ENCODE measurements at places on chromosomes 5 and 9.

DNA sequence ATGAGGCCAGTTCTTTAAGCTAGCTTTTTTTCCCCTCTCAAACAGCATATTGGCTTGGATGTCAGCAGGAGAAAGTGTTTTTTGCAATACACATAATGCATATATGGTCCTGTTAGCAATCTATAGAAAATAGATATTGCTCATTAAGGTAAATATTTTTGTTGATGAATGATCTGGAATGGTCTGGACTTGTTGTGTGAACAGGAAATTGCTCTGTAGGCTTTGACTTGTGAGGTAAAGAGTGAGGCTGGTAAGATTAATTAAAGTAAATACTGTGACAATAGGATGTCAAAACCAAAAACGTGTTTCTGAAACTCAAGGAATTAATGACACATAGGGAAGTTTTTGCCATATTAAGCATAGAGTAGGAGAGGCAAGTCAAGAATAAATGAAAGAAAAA is 176.0 kb downstream of the TRIO start:
- DNase-seq, result no peak

- DNase-seq, result no peak
Observed at GRCh38 chr9:108885643-108886348, 23.7 kb downstream of the ACTL7A start.

DNA sequence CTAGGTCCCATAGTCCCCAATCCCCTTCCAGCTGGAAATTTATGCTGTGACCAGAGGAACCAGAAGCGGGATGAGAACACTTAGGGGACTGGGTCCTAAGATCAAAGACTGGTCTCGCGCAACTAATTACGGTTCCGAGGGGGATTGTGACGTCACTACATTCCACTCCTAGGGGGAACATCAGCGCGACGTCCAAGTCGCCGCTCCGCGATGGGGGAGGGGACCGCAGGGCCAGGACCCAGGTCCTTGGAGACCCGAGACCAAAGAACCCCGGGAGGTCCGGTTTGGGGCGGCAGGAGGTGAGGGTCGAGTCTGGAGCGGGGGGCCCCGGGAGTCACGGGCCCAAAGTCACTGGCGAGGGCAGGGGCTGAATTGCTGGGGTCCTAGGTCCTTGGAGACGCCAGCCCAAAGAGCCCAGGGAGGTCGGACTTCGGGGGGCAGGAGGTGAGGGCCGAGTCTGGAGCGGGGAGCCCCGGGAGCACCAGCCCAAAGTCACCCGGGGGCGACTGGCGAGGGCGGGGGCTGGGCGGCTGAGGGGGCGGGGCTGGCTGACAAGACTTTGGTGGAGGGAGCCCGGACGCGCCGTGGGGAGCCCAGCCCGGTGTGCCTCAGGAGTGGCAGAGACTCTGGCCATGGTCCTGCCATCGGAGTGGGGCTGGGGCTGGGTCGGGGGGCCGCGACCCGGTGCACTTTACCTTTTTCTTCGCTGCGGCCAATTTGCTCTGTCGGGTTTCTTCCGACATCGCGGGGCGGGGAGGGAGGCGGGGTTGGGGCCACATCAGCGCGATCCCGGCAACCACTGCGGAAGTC is at the start of gene GOLGA2:
Gene GOLGA2, minus strand, starts transcription at position 810 of the 810 bp plus-strand sequence. Its CDS starts 31 bp downstream, at position 779.
- DNase-seq, result no peak

DNA sequence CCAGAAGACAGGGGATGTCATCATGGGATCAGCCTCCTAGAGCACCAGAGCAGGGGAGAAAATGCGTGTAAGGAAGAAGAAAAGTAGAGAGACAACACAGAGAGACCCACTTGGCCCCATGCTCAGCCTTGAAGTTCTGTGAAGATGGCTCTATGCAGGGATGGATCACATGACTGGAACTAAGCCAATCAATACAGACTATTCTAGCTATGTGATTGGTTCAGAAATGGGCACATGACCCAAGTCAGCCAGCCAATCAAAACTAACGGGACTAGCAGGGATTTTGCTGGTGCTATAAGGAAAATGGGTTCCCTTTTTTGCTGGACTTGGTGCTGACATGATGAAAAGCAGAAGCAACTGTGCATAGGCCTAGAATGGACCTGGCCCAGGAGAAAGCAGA is 173.0 kb upstream of the TBC1D2 start:
- no peak for DNase-seq

- no peak for DNase-seq
Observed at GRCh38 chr9:127979333-127980059, 1.3 kb downstream of the EEIG1 start.

DNA sequence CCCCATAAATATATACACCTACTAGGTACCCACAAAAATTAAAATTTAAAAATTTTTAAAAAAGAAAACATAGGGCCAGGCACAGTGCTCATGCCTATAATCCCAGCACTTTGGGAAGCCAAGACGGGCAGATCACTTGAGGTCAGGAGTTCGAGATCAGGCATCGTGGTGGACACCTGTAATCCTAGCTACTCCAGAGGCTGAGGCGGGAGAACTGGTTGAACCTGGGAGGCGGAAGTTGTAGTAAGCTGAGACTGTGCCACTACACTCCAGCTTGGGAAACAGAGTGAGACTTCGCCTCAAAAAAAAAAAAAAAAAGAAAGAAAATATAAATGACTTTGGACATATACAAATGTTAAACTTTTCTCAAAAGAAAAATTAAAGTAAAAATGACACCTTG is 33.3 kb upstream of the RNF38 start:
- DNase-seq, result no peak

GRCh38 chr5:111589316-111589715 is 77.0 kb upstream of the STARD4 start:
- DNase-seq, result no peak

DNA sequence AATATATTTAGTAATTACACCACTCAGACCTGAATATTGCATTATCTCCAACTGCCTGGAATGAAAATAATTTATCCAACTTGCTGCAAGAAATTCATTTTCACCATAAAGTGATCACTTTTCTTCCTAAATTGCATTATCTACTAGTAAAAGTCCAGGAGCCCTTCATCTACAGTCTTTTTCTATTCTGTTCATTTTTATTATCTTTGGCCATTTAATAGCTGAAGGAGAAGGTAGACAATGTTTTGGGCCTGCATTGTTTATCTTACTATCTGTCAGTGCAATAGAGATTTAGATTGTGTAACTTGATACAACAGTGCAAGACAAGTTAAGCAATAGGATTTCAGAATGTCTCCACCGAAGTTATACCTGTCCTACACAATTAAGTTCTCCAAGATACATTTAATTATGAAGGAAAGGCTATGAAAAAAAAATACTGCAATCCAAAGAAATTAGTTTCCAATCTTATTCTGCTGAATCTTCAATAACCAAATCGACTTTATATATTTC is 1339.7 kb upstream of the CDH6 start:
- DNase-seq, result no peak

DNA sequence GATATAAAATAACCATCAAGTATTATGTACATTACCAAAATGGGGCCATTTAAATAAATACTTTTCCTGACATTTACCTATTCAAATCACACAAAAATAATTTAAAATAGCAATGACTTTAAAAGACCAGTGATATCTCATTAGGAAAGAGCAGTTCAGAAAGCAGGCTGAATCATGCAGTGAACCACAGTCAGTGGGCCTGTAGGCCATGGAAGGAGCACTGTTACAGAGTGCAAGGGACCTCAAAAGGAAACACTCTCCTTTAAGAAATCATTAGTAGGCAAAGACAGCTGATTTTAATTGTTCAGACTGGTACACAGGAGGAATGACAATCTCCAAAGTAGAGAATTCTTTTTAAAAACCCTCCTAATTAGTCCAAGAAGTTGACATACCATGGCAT is 283.5 kb upstream of the EFNA5 start:
- DNase-seq, result no peak

- no peak for DNase-seq
Observed at GRCh38 chr5:38979535-38979934, 94.7 kb downstream of the RICTOR start.

- no peak for DNase-seq
Observed at GRCh38 chr9:95864852-95865580, 10.5 kb upstream of the ERCC6L2 start.
